ENCODE measurements at places on chromosomes 5 and 9.

DNA sequence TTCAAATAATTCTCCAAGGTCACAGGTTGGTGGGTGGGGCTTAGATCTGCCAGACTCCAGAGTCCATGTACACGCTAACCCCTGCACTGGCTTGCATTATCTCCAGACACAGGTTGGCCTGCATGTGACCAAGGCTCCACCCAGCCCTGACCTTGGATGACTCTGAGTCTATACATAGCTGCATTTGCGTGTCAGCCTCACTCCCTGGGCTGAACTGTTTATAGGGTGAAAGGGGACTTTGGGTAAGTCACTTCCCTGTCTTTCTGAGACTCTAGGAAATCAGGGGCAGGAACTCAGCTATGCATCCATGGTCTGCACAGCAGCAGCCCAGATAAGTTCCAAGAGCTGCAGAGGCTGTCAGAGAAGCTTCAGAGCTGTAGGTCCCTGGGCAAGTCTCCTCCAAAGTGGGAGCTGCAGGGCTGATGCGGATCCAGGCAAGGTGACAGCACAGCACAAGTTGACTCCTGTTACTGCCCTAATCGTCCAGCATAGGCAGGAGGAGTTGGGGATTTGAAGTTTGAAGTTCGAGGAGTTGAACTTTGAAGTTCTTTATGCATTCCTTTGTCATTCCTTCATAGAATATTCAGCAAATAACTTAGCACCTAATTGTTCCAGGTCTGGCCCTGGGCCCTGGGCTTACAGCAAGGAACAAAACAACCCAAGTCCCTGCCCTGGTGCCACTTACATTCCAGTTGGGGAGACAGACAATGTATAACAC lies 53.4 kb downstream of the SLC22A5 start:
- DNase-seq: no peak

GRCh38 chr5:141694479-141694878 lies 12.4 kb upstream of the ARAP3 start:
- DNase-seq: no peak

- no peak for DNase-seq
These were observed 107.8 kb upstream of the PRLR start for GRCh38 chr5:35338157-35338453.

DNA sequence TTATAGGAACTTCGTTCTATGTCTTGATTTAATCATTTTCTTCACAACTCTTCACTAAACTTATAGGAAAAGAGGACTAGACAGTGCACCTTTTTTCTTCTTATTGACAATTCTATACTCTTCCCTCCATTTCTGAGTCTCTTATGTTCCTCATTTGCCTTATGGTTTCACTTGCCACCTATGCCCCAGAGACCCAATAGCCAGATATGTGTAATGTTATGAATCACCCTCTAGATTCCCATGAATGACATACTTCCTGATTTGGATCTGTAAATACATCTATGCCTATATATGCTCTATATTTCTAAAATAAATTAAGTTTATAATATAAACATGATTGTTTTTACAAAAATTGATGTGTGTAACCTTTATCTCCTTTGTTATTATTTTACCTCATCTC lies 514.1 kb upstream of the MEF2C start:
- no peak for DNase-seq

DNA sequence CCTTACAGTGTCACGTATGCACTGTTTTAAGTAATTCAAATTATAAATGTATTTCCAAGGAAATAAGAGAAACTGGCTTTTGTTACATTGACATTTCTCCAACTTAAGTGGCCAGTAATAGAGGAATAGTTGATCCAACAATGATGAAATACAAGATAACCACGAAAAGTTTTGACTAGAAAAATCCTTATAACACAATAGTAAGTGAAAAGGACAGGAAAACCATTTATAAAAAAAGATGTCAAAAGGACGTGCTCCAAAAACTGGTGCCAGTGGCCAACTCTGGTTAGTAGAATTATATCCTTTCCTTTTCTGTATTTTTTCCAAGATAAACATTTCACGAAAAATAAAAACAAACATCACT lies 210.9 kb downstream of the GAPVD1 start:
- no peak for DNase-seq

- no peak for DNase-seq
These were observed 1252.5 kb downstream of the EFNA5 start for GRCh38 chr5:106418196-106418595.

DNA sequence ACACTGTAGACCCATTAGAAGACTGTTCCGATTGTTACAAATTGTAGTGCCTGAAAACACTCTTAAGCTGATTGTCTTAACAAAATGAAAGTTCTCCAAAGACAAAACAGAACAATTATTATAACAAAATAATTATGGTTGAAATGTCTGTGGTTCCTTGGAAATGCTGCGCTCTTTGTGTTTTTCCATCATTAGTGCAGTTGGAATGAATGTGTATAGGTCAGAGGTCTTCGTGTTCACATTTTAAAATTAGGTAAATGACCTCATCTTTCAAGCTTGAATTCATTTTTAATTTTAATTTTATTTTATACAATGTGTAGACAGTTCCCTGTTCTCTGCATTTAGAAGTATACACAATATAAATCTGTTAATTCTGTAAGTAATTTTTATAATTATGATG lies 56.7 kb upstream of the NXNL2 start:
- DNase-seq: no peak

DNA sequence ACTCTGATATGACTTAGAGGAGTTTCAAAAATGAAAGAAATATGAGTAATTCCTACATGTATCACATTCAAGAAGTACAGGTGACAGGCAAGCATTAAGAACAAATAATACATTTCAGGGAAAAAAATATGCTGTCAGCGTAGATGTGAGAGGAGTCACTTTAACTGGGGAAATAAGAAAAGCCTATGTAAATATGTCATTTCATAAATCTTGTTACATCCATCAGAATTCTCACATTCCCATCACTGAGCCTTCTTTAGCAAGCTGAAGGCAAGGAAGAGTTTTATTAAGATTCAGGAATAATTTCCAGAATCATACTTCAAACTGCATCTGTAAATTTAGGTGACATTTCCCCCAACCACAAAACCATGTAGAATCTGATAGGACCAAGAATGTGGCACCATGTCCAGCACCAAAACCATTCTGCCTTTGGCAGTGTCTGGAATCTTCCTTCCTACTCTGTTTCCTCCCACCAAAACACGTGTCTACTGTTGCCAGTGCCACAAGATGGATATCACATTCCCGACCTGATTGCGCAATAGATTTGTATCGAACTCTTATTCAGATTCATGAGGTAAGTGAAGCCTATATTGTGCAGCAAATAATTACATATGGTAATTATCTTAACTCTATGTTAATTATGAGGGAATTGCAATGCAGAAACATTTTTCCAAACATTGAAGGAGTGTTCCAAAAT lies 690.9 kb downstream of the ISL1 start:
- no peak for DNase-seq

GRCh38 chr5:151223447-151224264 lies at the start of gene CCDC69:
Gene CCDC69 (minus strand): TSS chr5:151224092. CDS start chr5:151223970, 122 bp downstream.
- DNase-seq: peak; percentile 44

DNA sequence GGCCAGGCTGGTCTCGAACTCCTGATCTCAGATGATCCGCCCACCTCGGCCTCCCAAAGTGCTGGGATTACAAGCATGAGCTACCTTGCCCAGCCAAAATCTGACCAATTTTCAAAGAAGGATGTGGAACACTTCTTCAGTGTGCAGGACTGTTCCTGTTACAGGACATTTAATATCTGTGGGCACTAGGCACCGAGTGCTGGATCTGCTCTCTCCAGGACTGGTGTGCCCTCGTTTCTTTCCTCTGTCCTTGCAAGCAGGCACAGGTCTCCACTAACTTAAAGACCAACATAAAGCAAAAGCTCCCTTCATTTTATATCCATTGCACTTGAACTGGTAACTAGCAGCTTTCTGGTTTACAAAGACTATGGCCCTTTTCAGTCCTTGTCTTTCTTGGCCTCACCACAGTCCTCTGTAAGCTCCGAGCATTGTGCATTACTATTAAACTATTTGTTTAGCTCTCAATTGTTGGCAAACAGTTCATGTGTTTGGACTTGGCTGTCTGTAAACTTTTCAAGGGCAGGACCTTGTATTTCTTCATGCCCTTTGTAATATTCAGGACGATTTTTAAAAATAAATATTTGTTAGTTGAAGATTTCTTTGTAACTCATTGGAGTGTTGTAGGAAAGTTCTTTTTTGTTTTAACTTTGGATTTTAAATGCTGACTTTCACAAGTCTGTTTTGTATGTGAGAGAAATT lies 37.3 kb downstream of the ARHGEF28 start:
- no peak for DNase-seq

DNA sequence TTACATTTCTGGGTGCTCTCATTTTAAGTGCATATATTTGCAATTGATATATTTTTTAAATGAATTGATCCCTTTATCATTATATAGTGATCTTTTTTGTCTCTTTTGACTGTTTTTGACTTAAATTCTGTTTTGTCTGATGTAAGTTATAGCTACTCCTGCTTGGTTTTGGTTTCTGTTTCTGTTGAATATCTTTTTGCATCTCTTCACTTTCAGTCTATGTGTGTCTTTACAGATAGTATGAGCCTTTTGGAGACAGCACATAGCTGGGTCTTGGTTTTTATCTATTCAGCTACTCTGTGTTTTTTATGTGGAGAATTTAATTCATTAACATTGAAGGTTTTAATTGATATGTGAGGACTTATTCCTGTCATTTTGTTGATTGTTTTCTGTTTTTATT lies 311.3 kb downstream of the SPATA31D1 start:
- DNase-seq: no peak

- no peak for DNase-seq
These were observed 52.5 kb upstream of the ZBTB43 start for GRCh38 chr9:126752376-126752775.

- no peak for DNase-seq
These were observed 931.0 kb upstream of the DMAC1 start for GRCh38 chr9:8730618-8731017.

- DNase-seq: no peak
These were observed 7.9 kb upstream of the KCNMB1 start for GRCh38 chr5:170397059-170397458.

DNA sequence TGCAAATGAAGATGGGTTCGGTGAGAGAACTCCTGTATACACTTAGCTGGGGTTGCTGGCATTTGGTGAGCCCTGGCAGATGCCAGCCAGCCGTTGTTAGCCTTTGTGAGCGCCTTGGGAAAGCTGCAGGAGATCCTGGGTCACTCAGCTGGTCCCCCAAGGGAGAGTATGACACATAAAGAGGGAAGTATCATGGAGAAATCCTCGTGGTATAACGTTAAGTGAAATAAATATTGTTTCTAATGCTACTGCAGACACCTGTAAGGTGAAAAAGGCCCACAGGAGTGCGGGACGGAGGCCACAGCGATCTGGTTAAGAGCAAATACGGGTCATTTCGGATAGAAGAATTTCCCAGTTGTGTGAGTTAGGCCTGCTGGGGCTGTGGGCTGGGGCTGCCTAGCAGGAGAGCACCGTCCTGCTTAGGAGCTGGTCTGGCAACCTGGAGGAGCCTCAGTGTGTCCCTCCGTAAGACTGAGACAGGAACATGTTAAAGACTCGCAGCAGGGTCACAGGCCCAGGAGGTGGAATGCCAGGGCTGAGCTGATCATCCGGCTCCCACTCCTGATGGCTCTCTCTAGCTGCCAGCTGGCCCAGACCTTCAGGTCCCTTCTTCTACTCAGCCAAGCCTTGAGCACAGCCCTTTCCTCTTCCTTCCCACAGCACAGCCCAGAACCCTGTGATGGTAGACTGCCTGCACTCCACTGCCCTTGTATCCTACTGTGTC lies 4.9 kb downstream of the NKX2-5 start:
- no peak for DNase-seq

- no peak for DNase-seq
These were observed 69.2 kb upstream of the CTNND2 start for GRCh38 chr5:11973469-11973868.

DNA sequence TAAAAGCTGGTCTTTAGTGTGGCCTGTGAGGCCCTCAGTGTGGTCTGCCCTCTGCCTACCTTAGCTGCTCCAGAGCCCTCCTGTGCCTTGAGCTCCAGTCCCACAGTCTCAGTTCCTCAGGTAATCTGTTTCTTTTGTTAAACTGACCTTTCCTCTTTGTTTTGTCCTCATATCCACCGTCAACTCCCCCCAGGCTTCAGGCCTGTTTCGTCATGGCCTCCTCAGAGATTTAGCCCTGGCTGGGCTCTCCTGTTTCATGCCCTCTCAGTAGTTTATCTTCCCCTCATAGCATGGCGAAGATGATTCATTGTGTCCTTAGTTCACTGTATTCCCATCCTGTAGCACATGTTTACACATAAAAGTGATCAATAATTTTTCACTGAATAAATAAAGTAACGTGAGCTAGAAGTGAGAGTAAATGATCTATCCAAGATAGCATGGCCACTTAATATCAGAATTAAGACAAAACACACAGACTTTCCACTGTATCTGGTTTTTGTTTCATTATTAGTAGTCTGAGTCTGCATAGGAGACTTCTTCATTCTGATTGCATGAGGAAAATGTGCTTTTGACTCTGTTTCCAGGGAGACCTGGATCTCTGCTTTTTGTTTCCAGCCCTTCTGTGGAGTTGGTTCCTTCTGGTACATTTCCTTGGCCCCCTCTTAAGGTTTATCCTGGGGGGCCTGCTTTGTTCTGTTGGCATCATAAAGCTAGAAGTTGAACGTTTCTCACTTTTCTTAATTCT lies 70.5 kb downstream of the SNX24 start:
- DNase-seq: no peak

GRCh38 chr9:3600672-3601071 lies 74.9 kb upstream of the RFX3 start:
- no peak for DNase-seq

- DNase-seq: no peak
These were observed 201.5 kb downstream of the FRMD3 start for GRCh38 chr9:83336706-83337105.

DNA sequence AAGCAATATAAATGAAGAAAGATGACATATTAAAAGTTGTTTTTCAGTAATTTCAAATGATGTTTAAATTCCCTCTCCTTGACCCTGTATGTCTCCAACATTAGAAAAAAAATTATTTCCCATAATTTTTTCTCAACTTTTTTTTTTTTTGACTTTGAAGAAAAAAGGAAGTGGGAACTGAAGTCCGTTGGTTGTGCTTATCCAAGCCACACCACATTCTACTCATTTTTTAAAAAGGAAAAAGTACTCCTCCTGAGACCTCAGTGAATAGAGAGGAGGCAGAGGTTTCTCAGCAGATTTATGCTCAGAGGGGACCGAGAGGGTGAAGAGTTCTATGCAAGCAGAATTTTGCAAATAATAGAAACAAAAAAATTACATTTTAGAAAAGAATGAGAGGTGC lies 123.3 kb downstream of the PCSK5 start:
- no peak for DNase-seq

- no peak for DNase-seq
These were observed 61.4 kb downstream of the C9orf50 start for GRCh38 chr9:129559506-129559881.

- no peak for DNase-seq
These were observed 48.3 kb downstream of the DAP start for GRCh38 chr5:10712574-10713366.

- no peak for DNase-seq
These were observed 97.3 kb downstream of the PLCXD3 start for GRCh38 chr5:41413074-41413473.
